ENCODE measurements at places on chromosomes 11 and 22.
A peak's percentile ranks its signal among the peaks of the same experiment; 100 is the strongest.

GRCh38 chr11:119450590-119451326 is 27.8 kb upstream of the THY1 start:
- DNase-seq = no peak

- DNase-seq = no peak
Observed at GRCh38 chr22:29443452-29443851, 5.1 kb downstream of the RFPL1 start.

GRCh38 chr11:15819679-15820286 is 536.6 kb downstream of the SOX6 start:
- DNase-seq = no peak

DNA sequence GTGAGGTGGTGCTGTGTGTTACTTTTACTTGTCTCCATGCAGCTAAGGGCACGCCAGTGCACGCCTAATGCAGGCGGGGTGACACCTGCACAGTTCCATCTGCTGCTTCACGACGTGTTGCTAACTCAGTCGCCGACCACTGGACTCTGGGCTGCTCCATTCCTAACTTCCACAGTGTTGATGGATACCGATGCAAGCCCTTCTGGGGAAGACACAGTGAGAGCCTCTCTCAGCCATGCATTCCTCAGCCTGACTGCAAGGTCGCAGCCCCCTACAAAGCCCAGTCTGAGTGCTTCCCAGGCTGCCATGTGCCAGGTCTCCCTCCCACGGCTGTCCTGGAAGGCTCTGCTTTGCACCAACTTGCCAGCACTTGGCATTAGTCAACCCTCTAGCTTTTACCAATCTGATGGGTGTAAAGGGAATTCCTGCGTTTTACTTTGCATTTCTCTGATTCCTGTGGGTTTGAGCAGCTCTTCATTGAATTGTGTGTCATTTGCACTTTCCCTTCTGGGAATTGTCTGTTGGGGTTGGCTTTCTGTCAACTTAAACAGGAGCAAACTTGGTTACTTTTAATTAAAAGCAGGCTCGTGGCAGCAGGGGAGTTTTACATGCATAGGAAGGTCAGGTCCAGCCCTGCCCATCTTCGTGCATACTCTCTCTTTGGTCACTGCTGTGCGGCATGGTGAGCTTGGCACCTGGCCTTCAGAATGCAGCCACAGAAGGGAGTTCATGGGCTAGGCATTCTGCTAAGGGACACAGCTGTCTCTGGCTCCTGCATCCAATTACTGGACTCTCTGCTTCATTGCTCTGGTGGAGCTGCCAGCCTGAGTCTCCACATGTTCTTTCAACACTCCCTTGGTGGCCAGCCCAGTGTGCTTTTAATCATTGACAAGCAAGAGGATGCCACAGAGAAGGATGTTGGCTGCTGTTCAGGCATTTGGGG is 34.6 kb upstream of the SHANK2 start:
- no peak for DNase-seq

DNA sequence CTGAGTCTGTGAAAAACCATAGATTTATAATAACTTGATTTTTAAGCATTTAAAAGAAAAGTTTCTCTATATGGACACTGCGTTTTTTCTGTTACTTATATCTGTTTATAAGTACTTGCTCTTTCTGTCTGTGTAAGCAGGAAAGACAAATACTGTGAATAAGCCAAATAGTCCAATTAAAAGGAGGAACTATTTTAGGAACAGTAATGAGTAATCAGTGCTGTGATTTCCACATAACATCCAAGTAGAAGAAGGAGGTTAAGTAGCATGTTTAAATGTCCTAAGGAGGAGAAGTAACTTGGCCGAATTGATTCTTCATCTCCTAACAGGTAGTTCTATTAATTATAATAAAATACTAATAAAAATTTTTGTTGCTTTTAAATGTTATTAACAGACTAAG is 40.8 kb downstream of the ZNF214 start:
- DNase-seq = no peak

DNA sequence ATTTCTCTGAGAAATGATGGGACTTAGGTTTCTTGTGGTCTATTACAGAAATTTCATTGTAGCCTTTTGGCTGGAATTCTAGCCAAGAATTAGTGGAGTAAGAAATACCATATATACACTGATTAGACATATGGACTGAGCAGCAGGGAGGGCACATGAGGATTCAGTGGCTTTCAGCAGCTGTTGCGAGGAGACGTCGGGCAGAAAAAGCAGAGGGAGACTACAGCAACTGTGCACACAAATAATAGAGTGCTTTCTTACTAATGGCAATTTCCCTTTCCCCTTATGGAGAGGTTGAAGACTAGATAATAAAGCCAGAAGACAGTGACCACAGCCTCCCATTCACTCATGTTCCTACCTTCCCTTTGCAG is 35.4 kb upstream of the CCDC34 start:
- no peak for DNase-seq

GRCh38 chr11:48099916-48100446 is 116.6 kb upstream of the OR4B1 start:
- no peak for DNase-seq

GRCh38 chr22:45421349-45422055 is 8.0 kb downstream of the RIBC2 start:
- no peak for DNase-seq

GRCh38 chr22:32823024-32823730 is 21.7 kb downstream of the TIMP3 start:
- DNase-seq = no peak

DNA sequence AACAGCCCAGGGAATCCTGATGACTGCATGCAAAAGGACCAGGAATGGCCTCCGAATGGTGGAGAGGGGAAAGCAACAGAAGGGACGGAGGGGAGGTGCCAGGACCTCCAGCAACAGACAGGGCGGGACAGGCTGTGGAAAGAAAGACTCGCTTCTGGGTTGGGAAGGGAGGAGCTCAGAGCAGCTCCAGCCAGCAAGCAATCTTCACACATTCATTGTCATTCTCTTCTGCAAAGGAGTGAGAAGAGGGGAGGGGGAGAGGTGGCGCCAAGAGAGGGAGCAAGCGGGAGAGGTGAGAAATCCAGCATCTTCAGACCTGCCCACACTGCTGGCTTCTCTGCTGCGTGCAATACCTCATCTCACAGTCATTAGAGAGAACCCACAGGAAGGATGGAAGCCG is 509.0 kb downstream of the BUD13 start:
- no peak for DNase-seq

- no peak for DNase-seq
Observed at GRCh38 chr11:75667255-75667830, 1.5 kb downstream of the MAP6 start.

- DNase-seq = peak; percentile 52
Observed at GRCh38 chr11:118200901-118201680, 23.7 kb downstream of the JAML start.

All from CD8-positive, alpha-beta memory T cell (primary cell).